ENCODE measurements at places on chromosomes 6 and 20.

DNA sequence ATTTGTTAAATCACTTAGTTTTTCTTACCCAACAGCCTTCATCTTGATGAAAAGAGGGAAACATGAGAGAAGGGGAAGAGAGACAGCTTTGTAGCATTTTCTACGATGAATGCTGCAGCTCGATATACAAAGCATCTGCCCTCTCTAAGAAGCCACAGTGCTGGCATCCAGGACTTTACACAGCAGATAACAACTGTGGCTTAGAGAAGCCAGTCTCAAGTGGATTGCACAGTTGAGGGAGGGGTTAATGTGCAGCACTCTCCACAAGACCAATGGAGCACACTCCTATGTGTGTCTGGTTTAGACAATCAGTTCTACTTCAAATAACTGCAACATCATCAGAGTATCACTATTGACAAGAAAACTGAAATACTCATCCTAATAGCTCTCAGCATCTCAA is 5.8 kb downstream of the C6orf120 start:
- no peak for DNase-seq

GRCh38 chr6:14880052-14880451 is 365.8 kb upstream of the JARID2 start:
- DNase-seq = no peak

GRCh38 chr6:43707767-43708166 is 20.2 kb upstream of the MRPS18A start:
- no peak for DNase-seq

DNA sequence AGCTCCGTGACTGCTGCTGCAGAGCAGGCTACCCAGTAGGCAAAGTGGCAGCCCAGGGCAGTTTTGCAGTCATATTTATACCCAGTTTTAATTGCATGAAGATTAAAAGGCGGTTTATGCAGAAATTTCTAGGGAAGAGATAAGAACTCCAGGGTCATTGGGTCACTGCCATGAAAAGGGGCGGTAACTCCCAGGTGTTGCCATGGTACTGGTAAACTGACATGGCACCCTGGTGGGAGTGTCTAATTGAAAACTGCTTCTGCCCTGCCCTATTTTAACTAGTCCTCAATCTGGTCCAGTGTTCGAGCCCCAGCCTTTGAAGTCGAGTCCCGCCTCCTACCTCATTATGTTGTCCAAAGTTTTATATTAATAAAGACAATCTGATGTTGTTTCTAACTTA is 75.0 kb upstream of the FUCA2 start:
- DNase-seq = no peak

DNA sequence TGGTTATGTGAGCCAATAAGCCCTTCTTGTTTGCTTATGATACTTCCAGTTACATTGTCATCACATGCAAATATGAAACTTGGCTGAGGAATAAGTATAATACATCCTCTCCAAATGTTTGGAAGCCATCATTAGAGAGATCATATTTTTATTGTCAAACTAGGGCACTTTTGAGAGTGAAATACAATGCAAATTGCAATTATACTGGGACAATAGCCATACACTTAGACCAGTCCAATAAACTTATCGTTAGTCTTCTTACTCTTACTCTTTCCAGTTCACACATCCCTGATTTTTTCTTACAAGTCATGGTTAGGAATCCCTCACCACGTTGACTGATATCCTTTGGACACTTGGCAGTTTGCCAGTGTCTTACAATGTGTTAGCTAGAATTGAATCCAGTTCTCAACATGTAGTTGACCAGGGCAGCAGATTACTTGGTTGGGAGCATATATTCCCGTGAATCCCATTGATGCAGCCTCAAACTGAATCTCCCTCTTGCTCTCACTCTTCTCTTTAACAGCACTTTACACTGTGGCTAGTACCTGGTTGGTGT is 519.7 kb upstream of the ID4 start:
- no peak for DNase-seq

All from suppressor macrophage (primary cell).